Astrocyte of the spinal cord (primary cell): ENCODE measurements at places on chromosomes 4 and X.

- DNase-seq: peak; percentile 13
Measured at GRCh38 chrX:131675596-131676194, 131.8 kb downstream of the OR13H1 start.

GRCh38 chr4:17718471-17718870, 63.0 kb downstream of the FAM184B start:
- DNase-seq: no peak

DNA sequence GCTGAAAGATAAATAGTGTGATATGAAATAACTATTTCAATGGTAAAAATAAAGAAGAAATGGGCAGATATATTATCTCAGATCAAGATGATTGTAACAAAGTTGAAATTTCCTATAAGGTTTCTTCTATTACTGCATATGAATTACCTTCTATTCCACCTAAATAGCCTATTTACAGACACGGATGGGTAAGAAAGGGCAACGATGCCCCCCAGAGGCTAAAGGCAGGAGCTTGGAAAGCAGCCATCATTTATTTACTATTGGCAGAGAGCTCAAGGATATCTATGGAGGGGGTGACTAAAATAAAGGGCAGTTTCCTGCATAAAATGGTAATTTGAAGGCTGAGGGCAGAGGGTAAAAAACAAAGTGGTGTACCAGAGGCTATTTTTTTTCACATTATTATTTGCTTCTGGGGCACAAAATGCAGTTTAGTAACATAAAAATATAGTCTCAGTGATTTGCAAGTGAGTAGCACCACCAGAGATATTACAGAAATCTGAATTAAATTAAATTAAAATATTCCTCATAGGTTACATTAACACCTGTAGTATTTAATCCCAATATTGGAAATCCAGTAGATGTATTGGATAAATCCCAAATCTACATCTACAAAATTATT, 123.1 kb downstream of the BTC start:
- peak; percentile 84 for DNase-seq

- DNase-seq: no peak
Measured at GRCh38 chr4:105417624-105418023, 56.2 kb downstream of the PPA2 start.

- no peak for DNase-seq
Measured at GRCh38 chr4:106967892-106968291, 68.2 kb downstream of the DKK2 start.
